ENCODE measurements at places on chromosomes 16 and 17.

GRCh38 chr16:82735186-82735585 lies 108.4 kb downstream of the CDH13 start:
- DNase-seq, result no peak

DNA sequence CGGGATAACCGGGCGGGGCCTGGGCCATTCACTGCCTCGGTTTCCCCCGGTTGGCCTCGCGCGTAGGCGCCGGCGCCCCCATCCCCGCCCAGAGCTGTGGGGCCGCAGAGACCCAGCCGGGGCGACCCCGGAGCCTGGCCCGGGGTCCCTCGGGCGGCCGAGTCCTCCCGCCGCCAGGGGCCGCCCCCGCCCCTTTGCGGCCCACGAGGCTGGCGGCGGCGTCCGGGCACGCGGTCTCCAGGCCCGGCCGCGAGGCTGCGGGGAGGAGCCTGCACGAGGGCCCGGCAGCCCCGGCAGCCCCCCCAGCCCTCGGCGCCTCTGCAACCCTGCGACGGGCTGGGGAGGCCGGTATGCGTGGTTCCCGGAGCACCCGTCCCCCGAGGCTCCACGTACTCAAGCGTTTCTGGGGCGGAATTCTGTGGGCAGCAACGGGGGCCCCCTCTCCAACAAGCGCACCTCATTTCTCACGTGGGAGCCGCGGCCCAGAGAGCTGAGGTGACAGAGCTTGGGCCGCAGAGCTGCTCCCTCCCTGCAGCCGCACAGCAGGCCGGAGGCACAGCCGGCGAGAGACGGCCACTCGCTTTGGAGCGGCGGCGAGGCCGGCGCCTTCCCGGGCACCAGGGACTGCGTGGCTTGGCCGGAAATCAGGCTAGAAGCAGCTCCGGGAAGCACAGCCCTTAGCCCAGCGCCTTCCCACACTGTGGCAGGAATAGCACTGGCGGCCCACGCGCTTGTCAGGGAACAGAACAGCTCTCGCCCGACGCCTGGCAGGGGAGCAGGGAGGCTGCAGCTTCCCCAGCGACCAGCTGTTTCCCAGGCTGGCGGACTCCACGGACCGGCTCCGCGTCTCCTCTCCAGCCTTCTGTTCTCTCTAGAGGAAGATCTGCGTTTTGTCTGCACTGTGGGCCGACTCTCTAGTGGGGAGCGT lies 867 bp upstream of the LIMD2 start:
- no peak for DNase-seq

GRCh38 chr17:61593426-61593825 lies 2.4 kb upstream of the NACA2 start:
- no peak for DNase-seq

GRCh38 chr16:49116873-49117272 lies 164.8 kb downstream of the CBLN1 start:
- no peak for DNase-seq

GRCh38 chr17:4057731-4058130 lies 85.1 kb downstream of the ZZEF1 start:
- no peak for DNase-seq

GRCh38 chr16:9791556-9791955 lies 390.7 kb downstream of the GRIN2A start:
- no peak for DNase-seq

DNA sequence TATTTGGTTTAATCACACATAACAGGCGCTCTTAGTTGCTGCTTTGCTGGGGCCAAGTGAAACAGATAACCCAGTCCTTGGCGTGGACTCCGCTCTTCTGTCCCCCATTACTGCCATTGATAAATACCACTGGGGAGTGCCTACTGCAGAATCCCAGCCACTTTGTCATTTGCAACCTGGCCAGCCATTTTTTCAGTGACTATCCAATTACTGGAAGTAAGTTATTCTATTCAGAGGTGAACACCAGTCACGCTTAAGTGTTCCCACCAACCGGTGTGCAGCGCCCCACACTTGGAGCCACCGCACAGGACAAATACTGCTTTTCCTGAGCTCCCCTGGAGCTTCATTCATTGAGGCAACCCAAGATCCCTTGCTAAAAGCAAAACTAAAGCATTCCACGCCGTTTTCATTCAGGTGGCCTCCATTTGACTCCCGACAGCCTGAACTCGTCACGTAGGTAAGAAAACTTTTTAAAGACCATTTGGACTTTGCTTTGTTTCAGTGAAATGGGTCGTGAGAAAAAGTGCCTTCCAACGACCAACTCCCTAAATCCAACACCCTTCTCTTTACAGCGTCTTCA lies 1.8 kb downstream of the USP7 start:
- DNase-seq, result no peak

DNA sequence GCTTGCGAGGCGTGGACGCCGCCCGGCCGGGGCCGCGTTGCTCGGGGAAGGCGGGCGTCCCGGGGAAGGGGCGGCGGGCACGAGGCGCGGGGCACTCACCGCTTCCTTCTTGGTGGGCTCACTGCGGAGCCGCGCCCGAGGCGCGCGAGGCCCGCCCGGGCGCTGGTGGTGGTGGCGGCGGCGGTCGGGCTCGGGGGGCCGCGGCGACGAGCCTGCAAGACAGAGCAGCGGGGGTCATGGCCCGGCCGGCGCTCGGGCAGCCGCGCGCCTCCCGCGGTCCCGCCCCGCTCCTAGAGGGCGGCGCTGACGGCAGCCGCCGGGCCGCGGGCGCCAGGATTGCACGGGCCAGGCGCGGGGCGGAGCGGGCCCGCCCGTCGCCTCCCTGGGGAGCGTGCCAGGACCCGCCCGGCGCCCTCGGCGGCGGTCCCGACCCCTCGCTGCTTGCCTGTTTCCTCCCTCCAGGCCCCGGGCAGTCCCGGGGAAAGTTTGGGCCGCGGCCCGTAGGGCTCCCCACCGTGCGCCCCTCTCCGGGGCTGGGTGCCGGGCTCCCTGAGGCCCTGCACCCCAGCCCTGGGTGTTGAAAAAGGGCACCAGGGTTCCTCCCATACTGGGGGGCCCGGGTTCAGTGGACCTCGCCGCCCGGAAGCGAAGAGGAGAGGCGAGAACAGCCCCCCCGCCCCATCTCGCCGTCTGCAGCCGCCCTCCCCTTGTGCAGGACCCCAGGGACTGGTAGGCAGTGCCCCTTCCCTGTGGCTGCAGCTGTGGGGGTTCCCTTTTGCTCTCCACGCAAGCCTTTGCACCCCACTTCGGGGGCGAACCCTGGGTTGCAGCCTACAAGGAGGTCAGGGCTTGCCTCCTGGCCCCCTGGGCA lies at the start of gene C16orf74:
TSS of gene C16orf74 (minus strand) at position 270 of the 871 bp plus-strand sequence. CDS start 15,879 bp downstream, outside the sequence.
- no peak for DNase-seq

- no peak for DNase-seq
Measured at GRCh38 chr17:62687997-62688396, 60.5 kb downstream of the MRC2 start.
